ENCODE measurements at places on chromosomes 13 and 19. TPM values are rescaled to one million over a fixed set of nuclear protein-coding genes. Genes with fewer than 3 reads are reported as not detected.

Gene LRRC63
- 0.08 TPM for total RNA-seq

Gene CARD8
- total RNA-seq, result 30.9 TPM

Gene ZNF835
- total RNA-seq, result 1.2 TPM

Gene PRRG2
- total RNA-seq, result 1.1 TPM

Gene CCDC61
- 2.6 TPM for total RNA-seq

Gene SPACA6
- 1.5 TPM for total RNA-seq

Measured in liver (tissue), 10 donors.